ENCODE measurements at places on chromosomes 7 and 10.
A peak's percentile ranks its signal among the peaks of the same experiment; 100 is the strongest.

GRCh38 chr7:23468526-23469149 lies 1.7 kb downstream of the IGF2BP3 start:
- no peak for DNase-seq

- DNase-seq: no peak
These were observed 204.3 kb downstream of the MBL2 start for GRCh38 chr10:52568309-52568708.

- DNase-seq: no peak
These were observed 70.6 kb downstream of the KAT6B start for GRCh38 chr10:74896788-74897527.

DNA sequence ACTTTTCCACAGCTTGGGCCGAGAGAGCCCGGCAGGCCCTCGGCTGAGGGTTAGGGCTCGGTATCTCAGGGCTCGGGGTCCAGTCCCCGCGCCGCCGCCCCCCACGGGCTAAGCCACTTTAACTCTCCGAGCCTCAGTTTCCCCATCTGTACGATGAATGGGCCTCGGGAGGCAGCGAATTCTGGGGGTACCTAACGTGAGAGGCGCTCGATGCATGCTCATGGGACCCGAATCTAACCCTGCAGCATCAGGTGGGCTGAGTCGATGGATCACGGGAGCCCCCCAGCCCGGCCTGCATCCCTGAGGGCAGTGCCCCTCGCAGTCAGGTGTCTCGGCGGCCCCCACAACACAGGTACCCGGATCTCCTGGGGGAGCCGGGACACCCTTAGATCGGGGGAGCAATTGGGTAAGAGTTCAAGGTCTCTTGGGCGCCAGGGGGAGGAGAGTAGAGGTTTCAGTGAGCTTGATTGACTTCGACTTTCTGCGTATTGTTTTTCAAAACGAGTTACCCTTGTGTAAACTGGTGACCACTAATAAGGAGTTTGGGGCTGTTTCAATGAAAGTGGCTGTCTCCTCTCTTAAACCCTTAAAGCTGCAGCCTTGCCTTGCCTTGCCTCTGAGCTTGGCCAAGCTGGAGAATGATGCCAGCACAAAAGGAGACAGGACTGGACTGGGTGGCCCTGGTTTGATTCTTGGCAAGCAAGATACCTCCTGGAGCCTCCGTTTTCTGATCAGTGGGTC lies 631 bp downstream of the POR start:
- no peak for DNase-seq

DNA sequence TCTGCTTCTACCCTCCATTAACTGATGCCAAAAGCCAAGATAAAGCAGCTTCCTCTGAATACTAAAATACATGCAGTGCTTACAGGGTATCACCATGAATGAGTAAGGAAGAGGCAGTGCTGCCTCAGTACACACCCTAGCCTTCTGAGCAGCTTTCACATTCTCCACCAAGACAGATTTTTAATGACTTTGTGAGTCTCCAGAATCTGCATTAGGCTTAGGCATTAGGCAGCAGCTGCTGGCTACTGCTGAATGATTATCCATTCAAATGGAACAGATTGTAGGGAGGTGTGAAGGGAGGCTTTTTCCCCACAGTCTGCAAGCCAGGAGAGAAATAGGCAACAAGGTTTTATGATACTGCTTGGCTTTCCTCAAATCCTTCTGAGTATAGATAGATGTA lies 1226.7 kb upstream of the LRRN3 start:
- DNase-seq: no peak

DNA sequence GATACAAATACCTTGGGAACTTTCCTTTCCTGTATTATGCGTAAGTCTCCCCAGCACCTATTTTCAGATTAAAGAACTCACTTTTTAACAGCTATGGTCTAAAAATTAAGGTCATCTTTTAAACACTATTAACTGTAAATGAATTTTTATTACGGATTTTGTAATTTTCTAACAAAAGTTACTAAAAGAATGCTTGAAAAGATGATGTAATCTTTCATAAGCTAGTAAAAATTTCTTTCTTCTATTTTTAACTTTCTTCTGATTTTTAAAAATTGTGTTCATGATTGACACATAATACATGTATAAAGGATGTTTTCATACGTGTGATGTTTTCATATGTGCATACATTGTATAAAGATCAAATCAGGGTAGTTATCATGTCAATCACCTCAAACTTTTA lies 291.2 kb upstream of the MBL2 start:
- no peak for DNase-seq

DNA sequence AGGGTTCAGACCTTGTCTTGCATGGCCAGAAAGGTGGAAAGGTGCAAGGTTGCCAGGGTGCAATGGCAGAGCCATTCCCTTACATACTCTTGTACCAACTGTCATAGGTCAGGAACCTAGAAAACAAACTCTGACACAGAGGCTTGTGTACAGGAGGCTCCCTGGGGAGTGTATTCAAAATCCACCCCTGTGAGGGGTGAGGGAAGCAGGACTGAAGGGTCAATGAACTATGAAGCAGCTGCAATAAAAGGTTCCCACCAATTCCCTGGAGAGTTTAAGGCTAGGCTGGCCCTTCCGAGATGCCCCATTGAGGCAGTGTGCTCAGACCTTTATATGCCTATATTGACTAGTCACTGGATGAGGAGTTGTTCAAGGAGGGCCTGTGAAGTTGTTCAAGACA lies 13.9 kb upstream of the CUZD1 start:
- DNase-seq: no peak

DNA sequence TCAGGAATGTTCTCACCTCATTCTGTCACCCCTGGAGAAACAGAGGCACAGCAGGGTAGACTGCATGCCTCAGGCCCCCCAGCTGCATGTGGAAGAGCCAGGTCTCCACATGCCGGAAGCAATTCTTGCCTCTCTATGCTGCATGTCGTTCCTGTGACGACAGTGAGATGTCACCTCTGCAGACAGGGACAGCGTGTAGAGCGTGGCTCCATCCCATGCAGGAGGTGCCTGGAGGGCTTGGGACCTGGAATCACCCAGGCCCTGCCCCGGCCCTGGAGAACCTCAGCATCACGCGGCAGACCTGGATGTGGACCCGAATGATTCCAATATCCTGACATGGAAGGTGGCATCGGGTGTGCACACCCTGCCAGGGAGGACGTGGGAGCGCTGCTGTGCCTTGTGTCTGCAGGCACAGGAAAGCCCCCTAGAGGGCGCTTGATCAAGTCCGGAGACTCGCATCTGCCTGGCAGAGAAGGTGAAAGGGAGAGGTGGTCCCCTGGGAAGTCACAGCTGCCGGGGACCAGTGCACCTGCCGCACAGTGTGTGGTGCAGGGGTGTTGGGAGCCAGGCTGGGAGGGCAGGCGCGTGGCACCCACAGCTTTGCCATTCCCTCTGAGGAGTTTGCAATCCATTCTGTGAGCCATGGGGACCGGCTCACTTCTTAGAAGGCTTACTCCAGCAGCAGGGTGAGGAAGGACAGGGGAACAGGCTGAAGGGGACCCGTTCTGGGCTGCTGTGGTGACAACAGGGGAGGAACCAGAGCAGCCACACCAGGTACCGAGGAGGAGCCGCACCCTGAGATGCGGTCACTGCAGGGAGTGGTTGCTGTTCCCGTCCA lies 45.3 kb upstream of the EN2 start:
- DNase-seq: peak; percentile 85

- no peak for DNase-seq
These were observed 124.0 kb downstream of the IQUB start for GRCh38 chr7:123410273-123410904.

DNA sequence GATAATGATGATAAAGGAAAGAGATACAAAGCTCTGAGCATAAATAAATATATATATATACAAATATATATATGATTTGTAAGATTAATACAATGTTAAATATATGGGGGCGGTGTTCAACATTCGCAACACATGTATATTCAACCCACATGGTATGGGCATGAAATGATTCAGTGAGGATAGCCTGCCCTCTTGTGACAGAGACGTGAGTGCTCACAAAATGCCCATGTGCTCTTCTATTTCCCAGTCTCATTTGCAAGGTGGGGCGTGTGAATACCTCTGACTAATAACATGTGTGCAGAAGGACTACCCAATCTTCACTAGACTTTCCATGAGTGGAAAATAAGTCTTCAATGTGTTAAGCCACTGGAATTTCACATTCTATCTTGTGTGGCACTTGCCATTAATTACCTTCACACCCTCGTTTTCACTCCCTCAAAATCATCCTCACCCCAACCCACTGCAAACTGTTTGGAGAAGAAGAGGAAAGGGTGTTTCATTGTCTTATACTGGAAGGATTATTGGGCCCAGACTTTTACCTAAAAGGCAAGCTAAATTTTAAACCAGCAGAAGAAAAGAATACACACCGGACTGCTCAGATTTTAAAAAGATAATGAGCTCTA lies 26.9 kb downstream of the ASAH2 start:
- peak; percentile 9 for DNase-seq

GRCh38 chr7:30877015-30877769 lies 34.5 kb upstream of the AQP1 start:
- DNase-seq: no peak

DNA sequence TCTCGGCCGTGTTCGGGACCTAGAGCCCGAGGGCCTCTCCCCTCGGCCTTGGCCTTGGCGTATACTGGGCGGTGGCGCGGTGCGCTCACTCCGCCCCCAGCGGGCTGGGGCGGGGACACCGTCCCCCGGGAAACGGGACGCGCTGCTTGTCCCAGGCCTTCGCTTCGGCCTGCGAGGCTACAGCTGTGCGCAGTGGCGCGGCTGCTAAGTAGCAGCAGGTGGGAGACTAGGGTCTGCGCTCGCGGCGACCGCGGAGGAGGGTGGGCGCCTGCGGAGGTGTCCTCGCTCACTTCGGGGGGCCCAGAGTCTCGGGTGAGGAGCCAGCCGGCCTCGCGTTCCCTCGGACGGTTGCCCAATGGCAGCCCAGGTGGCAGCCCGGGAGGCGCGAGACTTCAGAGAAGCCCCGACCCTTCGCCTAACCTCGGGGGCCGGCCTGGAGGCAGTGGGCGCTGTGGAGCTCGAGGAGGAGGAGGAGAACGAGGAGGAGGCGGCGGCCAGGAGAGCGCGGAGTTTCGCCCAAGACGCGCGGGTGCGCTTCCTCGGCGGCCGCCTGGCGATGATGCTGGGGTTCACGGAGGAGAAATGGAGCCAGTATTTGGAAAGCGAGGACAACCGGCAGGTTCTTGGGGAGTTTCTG lies at the start of gene DNAH11:
Gene DNAH11 (plus strand): TSS at position 149 of the 637 bp plus-strand sequence. CDS start 207 bp downstream, at position 356.
- DNase-seq: no peak

- DNase-seq: no peak
These were observed 21.6 kb downstream of the HIP1 start for GRCh38 chr7:75716992-75717626.

GRCh38 chr10:3766046-3766756 lies 18.8 kb downstream of the KLF6 start:
- DNase-seq: no peak

- peak; percentile 36 for DNase-seq
These were observed 15.5 kb upstream of the CPXM2 start for GRCh38 chr10:123906884-123907652.

- DNase-seq: no peak
These were observed 17.1 kb downstream of the ENTPD7 start for GRCh38 chr10:99676426-99676825.

DNA sequence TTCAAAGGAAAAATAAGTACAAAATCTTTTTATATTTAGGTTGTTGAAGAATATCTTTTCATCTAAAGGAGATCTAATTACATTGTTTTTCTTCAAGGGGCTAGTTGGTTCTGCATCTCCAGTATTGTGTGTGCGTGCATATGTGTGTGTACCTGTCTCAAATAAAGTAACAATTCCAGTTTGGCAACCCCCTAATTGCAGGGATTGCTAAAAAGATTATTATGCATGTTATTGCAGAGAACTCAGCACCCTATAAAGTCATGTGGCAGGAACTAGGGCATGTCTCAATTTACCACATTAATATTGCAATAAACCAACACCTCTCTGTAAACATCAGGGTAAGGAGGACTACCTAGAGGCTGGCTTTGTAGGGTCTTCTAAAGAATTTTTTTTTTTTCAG lies 37.0 kb downstream of the MRPS33 start:
- DNase-seq: no peak

- DNase-seq: no peak
These were observed 33.0 kb downstream of the MRPL32 start for GRCh38 chr7:42964849-42965805.

- DNase-seq: no peak
These were observed 85.9 kb upstream of the UNC5B start for GRCh38 chr10:71126432-71126831.

DNA sequence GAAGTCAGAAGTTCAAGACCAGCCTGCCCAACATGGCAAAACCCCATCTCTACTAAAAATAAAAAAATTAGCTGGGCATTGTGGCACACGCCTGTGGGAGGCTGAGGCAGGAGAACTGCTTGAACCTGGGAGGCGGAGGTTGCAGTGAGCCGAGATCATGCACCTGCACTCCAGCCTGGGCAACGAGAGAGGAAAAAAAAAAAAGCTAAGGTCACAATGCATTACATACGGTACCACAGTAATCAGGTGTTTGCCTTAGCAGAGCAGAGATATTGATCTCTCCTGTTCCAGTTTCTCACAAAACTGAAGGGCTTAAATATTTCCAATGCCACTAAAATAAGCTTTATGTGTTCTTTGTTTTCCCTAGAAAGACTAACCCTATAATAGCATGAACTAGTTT lies 7.5 kb downstream of the PDZD8 start:
- DNase-seq: no peak

DNA sequence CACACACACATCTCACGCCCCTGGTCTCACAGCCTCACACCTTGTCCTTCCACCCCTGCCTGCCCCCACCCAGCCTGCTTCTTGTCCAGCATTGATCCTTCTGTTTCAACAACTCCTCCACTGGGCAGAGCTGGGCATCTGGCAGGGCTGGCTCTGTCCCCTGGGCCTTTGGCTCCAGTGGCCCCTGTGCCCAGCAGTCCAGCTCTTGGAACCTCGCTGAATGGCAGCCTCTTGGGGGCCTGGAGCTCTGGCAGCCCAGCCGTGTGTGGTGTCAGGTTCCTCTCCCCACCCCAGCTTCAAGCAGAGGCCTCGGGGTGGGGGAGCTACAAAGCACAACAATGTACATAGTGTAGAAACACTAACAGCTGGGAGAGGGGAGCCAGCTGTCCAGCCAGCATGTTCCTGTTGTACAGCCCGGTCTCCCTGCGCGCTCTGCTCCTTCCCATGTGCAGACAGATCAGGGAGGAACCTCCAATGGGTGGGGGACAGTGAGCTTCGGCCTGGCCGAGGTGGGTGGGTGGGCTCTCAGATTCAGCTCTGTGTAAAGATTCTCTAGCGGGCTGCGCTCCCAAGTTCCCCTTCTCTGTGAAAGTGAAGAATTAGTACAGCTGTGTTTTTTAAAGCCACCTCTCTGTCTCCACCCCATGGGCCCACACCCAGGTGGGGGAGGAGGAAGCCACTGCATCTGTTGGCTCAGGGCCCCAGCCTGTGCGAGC lies 19.4 kb downstream of the ZMIZ2 start:
- no peak for DNase-seq

DNA sequence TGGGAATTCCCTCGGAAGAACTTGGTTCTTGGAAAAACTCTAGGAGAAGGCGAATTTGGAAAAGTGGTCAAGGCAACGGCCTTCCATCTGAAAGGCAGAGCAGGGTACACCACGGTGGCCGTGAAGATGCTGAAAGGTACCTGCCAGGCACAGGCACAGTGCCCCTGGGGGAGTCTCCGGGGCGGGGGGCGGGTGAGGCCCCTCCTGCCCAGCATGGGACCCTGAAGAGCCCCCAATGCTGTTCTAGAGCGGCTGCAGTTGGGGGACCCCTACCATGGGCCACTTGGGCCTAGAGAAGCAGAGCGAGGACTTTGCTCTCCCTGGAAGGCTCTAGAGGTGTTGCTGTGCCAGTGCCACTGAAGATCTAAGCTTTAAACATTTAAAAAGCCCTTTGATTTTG lies 21.6 kb upstream of the CSGALNACT2 start:
- DNase-seq: no peak

All from NCI-H1105 (cell line).